Posterior cingulate gyrus (tissue), 11 donors: ENCODE measurements at places on chromosomes 2 and 18.

- DNase-seq: no peak
Measured at GRCh38 chr18:48228841-48229240, 180.3 kb downstream of the ZBTB7C start.

DNA sequence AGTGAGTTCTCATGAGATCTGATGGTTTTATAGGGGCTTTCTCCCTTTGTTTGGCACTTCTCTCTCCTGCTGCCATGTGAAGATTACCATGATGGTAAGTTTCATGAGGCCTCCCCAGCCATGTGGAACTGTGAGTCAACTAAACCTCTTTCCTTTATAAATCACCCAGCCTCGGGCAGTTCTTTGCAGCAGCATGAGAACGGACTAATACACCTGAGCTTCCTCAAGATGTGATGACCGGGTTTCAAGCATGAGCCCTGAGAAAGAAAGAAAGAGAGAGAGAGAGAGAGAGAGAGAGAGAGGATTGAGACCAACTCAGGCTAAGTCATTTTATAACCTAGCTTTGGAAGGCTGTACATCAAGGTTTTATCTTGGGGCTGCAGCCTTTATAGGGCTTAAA, 167.7 kb upstream of the SERPINE2 start:
- no peak for DNase-seq

DNA sequence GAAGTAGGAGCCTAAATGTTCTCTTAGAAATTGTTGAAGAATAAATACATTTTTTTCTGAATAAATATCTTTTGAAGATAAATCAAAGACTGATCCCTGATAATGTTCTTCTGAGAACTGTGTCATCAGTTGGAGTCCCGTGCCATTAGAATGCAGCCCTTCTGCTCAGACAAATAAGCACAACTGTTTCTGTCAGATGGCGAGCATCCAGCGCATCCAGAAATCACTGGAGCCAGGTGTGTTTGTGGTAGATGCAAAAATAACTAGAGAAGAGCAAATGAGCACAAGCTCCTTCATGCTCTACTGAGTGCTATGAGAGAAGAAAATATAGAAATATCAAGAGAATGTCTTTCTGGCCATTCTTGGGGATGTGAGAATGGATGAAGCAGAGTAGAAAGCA, 573.7 kb downstream of the THSD7B start:
- DNase-seq: no peak

DNA sequence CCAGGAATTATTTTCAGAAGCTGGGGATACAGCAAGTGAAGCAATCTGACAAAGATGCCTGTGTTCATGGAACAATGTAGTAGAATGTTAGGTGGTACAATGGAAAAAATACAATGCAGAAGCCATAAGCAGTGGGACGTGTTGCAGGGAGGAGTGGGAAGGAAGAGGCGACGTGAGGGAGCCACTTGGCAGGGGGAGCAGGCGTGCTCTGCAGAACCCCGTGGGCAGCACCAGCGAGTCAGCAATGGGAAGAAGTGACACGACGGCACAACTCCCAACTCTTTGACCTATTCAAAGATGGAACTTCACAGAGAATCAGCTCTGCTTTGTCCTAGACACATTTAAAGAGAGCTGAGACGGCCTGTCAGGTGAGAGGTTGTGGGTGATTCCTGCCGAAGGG, 30.5 kb downstream of the PRELID3A start:
- DNase-seq: no peak

DNA sequence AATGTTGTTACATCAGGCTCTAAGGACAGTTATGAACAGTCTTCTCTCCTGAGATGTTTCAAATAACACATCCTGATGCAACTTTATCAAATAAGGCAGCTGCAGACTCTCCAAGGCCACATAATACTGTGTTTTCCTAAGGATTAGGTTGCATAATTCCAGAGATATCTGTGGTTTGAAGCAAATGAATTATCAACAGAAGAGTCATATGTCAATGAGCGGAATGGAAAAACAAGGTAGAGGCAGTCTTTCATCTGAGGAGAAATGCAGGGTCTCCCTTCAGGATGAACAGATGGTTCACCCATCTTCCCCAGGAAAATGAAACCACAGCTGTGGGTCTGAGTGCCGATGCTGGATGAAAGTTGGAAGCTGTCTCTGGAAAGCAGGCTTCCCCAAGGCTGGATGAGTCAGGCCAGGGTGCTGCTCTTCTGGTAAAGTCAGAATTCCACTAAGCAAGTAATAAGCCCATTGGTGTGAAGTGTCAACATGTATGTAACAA, 22.2 kb downstream of the LYG1 start:
- no peak for DNase-seq

GRCh38 chr2:20326163-20326780, 24.4 kb downstream of the PUM2 start:
- peak; percentile 89 for DNase-seq

DNA sequence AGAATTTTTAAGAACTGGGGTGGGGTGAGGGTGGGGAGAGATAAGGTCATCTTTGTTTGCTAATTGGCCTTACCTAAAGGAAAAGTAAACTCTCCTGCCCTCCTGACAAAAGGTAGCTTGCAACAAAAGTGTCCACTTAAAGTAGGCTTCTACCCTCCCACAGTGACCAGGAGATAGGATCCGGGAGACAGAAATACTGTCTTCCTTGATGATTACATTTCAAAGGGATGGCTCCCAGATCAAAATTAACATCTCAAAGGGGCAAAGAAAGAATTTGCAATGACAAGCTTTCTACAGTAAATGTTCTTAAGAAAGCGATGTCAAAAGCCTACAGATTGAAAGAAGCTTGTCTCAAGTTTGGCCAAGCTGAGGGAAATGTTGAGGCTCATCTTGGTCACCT, 775.3 kb downstream of the CPS1 start:
- DNase-seq: no peak
